Muscle of back (tissue), 13 donors: ENCODE measurements at places on chromosomes 3 and 15.

GRCh38 chr3:126111126-126111551 lies 27.2 kb upstream of the SLC41A3 start:
- DNase-seq: no peak

DNA sequence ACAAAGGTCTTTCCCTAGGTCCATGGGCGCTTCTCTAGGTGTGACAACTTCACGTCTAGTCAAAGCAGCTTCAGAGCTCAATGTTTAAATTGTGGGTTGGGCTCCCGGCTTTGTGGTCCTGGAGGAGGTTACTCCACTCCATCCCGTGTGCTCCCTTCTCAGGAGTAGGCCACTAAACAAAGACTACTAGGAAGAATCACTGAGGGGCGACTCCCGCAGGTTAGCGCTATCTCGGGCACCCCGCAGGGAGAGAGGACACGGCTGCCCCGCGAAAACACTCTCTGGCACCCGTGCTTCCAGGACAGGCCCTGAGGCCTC lies 500 bp downstream of the PARP6 start:
- DNase-seq: no peak

DNA sequence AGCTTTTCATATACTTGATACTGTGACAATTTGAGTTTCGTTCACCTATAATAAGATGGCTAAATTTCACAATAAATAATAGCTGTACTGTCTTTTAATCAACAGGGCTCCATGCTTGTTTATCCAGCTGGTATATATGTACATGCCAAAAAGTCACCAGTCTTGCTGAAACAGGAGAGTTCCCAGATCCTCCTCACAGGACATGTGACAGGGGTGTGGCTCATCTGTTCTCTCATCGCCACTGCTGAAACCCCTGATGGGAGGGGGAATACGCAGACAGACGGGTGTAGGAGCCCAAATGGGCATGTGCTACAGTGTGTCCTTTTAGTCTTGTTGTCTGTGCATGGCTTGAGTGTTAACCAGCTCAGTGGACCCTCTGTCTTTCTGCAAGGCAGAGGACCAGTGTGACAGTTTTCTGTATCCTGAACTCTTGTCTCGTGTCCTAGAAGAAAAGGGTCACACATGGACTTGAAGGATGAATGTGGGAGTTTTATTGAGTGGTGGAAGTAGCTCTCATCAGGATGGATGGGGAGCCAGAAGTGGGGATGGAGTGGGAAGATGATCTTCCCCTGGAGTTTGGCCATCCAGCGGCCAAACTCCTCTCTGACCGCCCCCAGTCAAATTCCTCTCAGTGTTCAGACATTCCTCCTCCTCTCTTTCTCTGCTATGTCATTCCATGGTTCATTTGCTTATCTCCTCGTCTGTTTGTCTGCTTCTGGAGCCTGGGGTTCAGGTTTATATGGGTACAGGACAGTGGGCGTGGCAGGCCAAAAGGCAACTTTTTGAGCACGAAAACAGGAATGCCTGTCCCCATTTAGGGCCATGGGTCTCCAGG lies 113.1 kb upstream of the NECTIN3 start:
- DNase-seq: no peak

GRCh38 chr3:127214975-127215374 lies 22.0 kb downstream of the PRR23E start:
- DNase-seq: no peak
